Natural killer cell treated with Interleukin-12 subunit alpha and Interleukin-12 subunit beta and Interleukin-15 and Interleukin-18, amount 100 ng/mL, for 72 hours (primary cell): ENCODE measurements at places on chromosomes 2 and 18.

- DNase-seq = no peak
These were observed 1.0 kb downstream of the ALKAL2 start for GRCh38 chr2:286774-287392.

GRCh38 chr2:100520224-100520623 lies 42.6 kb upstream of the PDCL3 start:
- no peak for DNase-seq

DNA sequence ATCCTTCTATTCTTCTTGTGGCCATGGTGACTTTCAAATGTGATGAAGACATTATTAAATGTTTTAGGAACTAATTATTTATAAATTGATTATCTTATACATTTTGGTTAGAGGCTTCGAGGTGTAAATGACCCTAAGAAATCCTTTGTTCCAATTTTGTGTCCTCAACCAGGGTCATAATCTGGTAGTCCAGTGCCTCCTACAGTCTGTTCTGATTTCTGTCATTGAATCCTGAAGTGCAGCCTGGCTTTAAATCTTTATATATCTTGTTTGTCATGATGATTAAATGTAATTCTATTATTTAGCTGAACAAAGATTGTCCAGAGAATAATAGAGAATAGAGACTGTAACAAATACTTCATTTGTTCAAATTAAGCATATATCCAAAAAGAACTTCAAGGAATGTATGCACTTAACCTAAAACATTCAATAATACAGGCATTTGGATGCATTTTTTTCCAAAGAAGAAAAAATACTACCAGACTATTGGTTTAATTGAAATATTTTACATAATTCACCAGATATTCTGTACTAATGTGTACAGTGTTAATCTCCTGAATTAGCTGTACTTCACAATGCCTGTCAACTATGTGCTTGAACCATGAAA lies 89.8 kb downstream of the PRPF40A start:
- DNase-seq = no peak

GRCh38 chr2:47272905-47273758 lies 118.0 kb upstream of the STPG4 start:
- no peak for DNase-seq

- DNase-seq = no peak
These were observed 1398.0 kb upstream of the NXPH2 start for GRCh38 chr2:140178234-140178633.

- no peak for DNase-seq
These were observed 505.4 kb downstream of the CPS1 start for GRCh38 chr2:211061612-211062296.

DNA sequence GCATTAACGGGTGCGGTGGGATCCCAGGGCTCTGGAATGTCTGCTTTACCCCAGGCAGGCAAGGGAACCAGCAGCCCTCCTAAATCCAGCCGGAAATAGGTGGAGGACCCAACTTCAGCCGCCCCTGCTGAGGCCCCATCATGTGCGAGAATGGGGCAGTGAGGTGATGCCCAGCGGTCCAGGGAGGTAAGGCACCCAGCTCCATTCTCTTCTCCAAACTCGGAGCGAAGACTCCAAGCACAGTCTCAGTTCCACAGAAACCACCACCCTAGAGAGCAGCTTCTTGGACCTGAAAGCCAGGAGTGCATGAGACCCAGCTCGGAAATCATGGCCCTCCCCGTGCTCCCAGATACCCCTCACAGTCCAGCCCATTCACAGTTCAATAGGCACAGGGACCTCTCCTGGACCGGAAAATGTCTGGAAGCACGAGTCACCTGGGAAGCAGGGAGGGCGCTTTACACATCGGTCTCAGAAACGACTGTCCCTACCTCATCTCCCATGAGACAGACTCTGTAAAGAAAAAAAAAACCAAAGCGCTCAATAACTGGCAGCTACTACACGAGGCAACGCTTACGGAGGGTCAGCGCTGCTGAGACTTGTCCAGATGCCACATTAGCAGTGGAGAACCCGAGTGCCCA lies 2.0 kb downstream of the SDC1 start:
- DNase-seq = no peak

DNA sequence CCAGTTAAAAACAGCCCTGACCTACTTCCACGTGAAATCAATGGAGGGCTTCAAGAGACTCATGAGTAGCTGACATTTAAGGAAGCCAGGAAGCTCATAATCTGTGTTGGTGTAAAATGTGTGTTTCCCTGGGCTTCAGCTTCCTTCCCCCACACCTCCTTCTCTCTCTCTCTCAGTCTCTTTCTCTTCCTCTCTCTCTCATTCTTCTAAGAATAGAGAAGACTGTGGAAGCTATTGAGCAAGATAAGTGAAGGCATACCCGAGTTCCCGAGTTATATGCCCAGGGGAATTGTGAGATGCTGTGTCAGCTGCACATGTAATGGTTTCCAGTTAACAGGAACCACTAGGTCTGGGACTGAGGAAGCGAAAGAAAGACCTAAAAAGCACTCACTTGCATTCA lies 199.4 kb downstream of the NYAP2 start:
- DNase-seq = no peak

DNA sequence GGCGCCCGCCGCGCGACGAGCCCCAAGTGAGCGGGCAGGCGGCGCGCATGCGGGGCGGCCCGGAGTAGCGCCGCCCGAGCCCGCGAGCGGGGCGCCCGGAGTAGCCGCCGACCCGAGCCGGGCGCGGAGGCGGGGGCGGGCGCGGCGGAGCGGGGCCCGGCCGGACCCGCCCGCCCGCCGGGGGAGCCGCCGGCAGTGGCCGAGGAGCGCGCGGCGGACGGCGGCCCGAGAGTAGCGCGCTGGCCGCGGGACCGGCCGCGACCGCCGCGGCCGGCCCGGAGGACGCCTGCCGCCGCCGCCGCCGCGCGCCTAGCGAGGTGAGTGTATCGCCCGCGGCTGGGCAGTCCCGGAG lies at the start of gene GALNT1:
TSS of gene GALNT1 (plus strand) at position 195 of the 352 bp plus-strand sequence. CDS start 72,923 bp downstream, outside the sequence.
- DNase-seq = no peak

DNA sequence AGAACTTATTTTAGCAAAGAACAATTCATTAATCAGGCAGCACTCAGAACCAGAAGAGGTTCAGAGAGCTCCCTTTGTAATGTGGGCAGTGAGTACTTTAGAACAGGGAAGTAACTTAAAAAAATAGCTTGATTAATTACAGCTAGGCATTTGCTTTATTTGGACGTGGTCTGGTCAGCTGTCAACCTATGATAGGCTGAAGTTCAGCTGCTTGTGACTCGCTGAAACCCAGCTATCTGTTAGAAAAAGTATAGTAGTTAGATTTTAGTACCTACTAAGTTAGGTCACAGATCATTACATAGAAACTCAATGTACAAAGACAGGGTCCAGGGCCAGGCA lies 40.0 kb downstream of the PKDCC start:
- no peak for DNase-seq

DNA sequence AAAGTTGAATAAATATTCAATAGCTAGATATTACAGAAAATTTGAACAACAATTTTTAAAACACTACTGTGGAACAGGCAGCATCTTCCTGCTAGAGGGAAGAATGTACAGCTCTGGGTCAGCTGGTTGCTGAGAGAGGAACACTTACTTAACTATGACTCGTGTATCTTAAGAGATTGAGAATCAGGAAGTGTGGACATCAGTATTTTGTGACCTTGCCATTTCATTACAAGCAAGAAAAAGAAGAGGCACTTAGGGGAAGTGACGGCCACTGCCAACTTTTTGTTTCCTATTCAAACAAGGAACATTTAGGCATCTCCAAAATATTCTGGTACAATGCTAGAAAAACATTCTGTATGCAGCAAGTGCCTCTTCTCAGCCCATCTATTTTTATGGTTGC lies 45.9 kb downstream of the ITPRID2 start:
- no peak for DNase-seq

DNA sequence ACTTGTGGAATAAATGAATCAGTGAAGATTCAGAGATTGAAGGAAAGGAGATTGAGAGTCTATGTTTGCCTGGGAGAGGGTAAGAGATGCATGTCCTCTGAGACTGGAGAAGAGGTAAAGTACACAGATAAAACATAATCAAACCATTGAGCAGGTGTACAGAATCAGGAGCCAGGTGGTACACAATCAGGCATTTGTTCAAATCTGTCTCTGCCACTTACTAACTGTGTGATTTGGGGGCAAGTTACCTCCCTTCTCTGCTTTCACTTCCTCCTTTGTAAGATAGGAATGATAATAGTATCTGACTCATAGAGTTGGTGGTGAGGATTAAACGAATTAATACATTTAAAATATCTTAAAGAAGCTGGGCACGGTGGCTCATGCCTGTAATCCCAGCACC lies 94.0 kb downstream of the CDK15 start:
- no peak for DNase-seq

DNA sequence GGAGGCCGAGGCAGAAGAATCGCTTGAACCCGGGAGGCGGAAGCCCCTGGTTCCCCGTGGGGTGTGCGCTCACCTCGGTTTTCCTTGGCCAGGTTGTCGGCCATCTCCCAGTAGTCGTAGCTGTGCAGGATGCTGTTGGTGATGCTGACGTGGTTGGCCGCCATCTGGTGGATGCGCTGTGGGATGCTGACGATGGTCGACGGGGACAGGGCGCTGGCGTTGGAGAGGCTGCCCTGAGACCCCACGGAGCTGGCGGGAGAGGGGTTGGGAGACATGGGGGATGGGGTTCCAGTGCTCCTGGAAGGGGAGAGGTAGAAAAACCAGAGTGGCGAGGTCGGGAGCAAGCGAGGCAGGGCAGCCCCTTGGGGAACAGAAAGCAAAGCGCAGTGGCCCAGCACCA lies 64.4 kb upstream of the REV1 start:
- DNase-seq = no peak

GRCh38 chr2:16395601-16396000 lies 270.0 kb downstream of the CYRIA start:
- no peak for DNase-seq

DNA sequence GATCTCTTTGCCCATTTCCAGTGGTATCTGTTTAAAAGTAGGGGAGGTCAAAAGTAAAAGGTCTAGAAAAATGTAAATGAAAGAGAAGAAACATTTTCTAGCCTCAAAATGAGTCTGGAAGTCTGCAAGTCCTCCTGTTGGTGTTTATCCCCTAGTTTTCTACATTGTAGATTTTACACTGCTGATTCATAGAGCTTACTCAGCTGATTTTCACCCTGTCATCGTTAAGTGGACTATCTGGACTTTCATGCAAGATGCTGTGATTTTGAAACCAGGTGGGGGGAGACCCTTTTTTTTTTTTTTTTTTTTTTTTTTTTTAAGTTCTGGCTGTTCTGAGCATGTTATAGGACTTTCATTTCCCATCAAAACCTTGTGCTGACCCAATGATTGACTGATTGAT lies 10.3 kb downstream of the HOXD3 start:
- no peak for DNase-seq

DNA sequence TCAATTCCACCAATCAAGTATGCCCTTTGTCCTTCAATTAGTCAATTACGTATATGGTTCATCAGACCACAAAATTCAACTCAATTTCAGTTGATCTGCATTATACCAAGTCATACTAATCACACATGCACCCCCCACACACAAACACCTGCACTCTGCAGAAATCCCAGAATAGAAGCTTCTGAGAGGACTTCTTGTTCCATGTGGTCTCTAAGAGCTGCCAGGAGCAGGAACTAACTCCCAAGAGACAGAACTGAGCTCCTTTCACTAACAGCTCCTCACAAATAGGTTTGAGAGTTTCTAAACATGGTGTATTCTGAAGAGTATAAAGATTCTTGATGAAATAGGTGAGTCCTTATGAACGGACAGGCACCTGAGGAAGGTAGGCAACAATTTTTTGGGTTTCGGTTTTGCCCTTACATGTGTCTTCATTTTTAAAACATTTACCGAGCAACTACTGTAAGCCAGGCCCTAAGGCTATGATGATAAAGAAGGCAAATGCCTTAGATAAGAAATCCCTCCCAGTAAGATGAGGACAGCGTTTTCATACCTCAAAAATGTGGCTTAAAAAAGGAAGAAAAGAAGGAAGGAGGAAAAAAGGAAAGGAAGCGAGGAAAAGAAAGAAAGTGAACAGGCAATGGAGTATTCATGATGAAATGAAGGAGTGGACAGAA lies 183.1 kb downstream of the PID1 start:
- no peak for DNase-seq

GRCh38 chr2:232320443-232320803 lies 58.1 kb upstream of the ALPP start:
- no peak for DNase-seq

GRCh38 chr18:45111502-45111848 lies 430.8 kb downstream of the SETBP1 start:
- DNase-seq = no peak

GRCh38 chr2:163039266-163039665 lies 200.7 kb upstream of the KCNH7 start:
- DNase-seq = no peak

DNA sequence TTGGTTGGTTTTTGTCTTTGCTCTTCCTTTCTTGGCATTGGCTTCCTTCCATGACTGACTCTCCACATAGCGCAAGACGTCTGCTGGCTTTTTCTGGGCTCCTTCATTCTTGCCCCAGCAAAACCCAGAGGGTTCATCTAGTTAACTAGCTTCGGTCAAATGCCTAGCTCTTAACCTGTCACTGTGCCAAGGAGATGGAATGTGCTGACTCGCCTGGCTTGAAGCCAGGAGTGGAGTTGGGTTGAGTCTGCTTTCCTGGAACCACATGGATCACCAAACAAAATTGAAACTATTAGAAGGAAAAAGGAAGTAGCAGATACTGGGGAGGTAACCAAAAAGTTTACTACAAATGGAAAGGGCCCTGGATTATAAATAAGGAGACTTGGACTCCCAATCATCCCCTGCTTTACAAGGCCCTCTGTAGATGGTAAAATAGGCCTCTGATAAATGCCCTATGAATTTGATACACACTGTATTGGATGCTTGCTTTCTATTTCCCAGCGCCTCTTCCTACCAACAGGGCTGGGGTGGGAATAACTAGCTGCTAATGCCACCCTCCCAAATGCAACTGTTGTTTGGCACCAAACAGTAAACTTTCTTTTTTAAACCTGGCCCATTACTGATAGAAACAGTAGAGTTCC lies 11.3 kb downstream of the MALT1 start:
- no peak for DNase-seq

DNA sequence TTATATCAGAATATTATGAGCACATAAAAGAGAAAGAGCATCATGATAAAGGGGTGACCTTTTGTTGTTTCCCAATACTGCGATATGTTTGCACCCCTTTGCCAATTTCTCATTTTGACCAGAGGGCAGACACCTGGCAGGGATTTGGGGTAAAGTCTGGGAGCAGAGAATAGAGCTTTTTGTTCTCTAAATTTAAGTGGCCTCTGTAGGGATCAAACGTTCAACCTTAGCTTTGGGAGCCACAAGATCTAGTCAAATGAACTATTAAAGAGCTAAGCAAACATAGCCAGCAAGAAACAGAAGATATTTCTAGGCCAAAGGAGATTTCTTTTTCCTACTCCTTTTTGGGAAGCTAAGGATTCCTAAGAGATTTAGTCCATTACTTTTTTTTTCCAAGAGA lies 1.1 kb upstream of the MSTN start:
- DNase-seq = no peak
